ENCODE measurements at places on chromosomes 6 and 20.

DNA sequence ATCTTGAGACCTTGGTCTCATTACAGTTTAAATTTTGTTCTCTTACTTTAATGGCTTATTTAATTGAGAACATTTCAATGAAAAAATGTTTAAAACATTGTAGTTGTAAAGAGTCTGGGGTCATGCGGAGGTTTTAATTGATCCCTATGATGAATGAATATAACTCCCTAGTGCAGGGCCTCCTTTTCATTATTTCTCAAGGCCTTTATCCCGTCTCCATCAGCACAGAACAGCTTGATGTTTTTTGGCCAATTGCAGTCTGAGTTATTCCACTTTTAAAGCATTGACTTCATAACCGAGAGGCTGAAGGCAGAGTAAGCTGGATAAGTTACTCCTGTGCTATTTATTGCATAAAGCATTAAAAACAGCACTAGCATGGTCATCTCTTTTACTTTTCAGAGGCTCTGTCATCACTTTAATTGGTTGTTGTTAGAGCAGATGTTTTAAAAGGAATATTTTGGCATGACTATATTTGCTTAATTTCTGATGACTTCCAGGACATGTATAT is 83.4 kb downstream of the DTD1 start:
- no peak for DNase-seq

DNA sequence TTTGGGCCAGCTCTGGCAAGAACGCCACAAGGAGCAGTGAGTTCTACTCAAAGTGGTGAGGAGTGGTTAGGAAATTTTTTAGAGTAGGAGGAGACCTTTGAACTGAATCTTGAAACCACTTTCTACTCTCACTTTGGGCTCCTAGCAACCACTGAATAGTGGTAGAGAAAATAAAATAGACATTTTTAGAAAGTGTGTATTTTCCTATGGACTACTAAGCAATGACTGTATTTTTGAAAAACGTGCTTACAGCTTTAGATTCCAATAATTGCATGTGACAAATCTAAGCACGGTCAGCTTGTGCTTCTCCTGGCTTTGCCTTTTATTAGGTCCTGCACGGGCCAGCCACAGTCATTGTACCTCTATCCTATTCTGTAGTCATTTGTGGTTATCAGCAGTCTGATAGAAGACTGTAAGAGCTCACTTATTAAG is 8.7 kb upstream of the IFNGR1 start:
- no peak for DNase-seq

DNA sequence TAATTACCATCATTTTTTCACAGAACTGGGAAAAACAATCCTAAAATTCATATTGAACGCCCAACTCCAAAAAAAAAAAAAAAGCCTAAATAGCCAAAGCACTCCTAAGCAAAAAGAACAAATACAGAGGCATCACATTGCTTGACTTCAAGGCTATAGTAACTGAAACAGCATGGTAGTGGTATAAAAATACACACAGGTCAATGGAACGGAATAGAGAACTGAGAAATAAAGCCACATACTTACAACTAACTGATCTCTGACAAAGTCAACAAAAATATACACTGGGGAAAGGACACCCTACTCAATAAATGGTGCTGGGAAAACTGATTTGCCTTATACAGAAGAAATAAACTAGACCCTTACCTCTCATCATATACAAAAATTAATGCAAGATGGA is 89.6 kb downstream of the MRAP2 start:
- DNase-seq = no peak

DNA sequence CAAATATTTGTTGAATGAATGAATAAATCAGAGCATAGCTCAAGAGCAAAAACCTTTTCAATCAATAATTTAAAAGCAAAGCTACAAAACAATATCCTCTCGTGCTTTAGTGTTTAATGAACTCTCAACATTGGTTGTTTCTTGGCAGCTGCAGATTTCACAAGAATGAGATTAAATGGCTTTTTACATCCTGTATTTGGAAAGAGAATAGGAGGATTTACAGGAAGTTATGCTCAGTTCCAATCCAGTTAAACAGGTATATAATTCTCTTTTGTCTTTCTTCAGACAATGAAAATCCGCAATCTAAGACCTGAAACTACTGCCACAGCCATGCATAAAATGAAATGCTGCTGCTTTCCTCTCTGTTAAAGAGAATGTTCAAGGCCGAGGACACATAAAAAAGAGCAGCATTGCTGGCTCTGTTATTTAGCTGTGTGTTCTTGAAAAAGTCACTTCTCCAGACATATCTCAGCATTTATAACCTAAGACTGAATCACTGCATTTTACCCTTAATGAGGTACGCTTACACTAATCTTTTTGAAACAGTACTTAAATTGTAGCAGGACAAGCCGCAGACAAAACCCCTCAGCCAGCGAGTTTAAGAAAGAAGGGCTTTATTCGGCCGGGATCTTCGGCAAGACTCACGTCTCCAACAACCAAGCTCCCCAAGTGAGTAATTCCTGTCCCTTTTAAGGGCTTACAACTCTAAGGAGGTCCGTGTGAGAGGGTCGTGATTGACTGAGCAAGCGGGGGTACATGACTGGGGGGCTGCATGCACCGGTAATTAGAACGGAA is 3.6 kb downstream of the C6orf52 start:
- no peak for DNase-seq

DNA sequence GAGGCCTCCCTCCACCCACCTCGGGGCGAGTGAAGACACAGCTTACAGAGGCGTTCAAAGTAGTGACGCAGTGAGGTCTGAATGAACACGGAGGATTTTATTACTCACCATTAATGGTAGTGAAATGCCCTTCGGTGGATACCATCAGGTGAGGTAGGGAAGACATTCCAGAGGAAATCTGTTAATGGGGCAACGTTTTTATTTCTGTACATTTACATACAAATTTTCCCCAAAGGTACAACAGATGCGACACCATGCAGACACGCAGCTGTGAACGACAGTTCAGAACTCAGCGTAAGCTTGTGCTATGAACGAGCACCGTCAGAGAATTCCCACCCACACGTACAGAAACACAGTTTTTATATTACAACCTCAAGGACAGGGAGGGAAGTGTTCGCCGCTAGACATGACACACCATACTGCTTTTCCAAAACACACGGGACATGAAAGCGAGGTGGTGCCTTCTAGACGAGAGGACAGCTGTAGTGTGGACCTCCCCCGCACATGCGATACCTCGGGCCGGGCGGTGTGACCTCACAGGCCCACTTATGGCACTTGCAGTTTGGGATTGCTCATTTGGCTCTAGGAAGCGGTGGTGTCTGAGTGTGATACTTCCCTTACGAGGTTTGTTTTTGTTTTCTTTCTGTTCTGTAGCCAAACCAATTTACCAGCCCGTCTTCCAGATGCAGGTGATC is 10.7 kb downstream of the PSMG4 start:
- no peak for DNase-seq

DNA sequence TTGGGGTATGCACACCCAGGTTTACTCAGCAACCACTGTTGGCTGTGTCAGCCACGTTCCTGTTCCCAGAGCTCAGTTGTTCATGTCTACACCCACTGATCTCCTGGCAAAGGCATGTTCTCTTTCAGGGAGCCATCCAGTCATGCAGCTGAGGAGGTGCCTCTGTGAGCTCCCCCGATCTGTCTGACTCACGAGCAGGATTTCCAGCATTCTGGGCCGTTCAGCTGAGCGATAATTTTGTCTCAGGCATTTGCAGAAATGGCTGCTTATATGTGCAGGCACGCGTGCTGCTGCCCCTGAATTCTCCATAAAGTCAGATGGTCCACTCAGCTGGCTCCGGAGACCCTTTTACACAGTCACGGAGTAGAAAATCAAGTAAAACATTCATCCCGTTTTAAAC is 78.4 kb upstream of the IYD start:
- DNase-seq = no peak

DNA sequence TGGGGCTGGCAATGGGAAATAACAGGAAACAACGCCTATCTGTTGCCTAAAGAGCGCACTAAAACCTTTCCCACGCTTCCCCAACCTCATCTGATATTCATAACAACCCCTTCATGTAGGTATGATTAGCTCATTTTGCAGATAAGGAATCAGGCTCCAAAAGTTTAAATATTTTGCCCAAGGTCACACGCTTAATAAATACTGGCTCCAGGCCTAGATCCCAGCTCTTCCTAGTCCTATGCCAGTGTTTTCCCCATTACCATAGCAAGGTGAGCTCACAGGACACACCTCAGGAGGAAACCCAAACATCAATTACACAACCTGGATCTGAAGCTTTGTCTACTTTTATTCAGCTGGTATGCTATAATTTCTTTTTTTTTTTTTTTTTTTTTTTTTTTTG is 19.6 kb downstream of the MBOAT1 start:
- DNase-seq = no peak

Measured in CD4-positive, alpha-beta T cell treated with Interleukin-6 for 4 hours (primary cell).